ENCODE measurements at places on chromosomes 4 and X.

DNA sequence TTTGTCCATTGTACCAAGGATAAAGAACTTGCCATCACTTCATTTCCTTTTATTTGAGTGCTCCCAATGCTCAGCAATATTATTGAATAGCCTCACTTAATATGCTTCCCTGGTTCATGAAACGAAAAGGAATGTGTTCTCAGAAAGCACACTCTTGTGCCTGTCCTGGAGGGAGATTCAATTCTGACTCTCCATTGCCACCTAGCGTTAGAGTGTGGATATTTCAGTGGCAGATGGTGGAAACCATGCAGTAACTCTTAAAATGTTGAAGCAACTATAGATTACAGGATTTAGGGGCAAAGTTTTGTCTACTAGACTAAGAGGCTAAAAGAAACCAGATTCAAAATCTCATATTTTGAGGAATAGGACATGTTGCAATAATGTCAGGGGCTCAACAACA is 36.0 kb downstream of the GAB3 start:
- DNase-seq, result no peak

DNA sequence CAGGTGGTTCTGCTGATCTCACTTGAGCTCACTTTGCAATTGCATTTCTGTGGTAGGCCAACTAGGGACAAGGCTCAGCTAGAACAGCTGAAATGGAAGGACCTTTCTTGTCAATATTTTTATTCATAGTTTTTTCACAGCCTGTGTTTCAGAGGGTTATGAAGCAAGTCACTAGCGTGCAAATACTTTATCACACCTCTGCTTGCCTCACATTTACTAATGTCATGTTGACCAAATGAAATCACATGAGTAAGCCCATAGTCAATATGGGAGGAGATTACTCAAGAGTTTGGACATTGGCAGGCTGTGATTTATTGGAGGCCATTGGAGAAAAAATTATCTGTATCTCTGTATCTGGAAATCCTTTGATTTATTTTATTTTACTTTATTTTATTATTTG is 628.3 kb upstream of the EPHA5 start:
- DNase-seq, result no peak

- no peak for DNase-seq
Measured at GRCh38 chrX:77802201-77802600, 16.2 kb upstream of the ATRX start.

DNA sequence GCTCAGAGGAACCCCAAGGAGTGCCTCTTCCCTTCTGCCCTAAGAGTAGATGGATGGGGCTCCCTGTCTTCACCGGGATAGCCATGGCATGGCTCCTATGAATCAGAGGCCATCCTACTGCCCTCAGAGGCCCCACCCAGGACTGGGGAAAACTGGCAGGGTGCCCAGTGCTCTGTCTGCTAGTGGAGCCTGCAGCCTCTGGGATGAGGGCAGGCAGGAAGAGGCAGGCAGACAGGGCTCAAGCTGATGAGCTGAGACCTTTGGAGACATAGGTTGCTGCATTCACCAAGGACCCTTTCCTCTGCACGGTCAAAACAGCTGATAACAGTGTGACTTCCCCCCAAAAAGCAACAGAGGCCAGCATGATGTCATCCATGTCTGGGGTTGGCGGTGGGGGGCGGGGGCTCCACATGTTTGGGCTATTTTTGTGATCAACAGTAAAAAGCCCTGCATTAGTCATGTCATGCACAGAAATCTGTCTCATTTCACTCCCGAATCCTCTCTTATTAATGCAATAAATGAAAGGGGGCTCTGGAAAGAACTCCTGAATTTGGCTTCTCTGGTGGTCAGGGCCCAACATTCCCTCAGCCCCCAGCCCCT is 207.6 kb upstream of the MAMLD1 start:
- no peak for DNase-seq

- DNase-seq, result no peak
Measured at GRCh38 chr4:186939766-186940165, 216.1 kb upstream of the FAT1 start.

- no peak for DNase-seq
Measured at GRCh38 chr4:87644286-87644685, 5.8 kb upstream of the DMP1 start.
